ENCODE measurements at places on chromosomes 6 and 20. TPM values are rescaled to one million over a fixed set of nuclear protein-coding genes. Genes with fewer than 3 reads are reported as not detected.
A peak's percentile ranks its signal among the peaks of the same experiment; 100 is the strongest.

DNA sequence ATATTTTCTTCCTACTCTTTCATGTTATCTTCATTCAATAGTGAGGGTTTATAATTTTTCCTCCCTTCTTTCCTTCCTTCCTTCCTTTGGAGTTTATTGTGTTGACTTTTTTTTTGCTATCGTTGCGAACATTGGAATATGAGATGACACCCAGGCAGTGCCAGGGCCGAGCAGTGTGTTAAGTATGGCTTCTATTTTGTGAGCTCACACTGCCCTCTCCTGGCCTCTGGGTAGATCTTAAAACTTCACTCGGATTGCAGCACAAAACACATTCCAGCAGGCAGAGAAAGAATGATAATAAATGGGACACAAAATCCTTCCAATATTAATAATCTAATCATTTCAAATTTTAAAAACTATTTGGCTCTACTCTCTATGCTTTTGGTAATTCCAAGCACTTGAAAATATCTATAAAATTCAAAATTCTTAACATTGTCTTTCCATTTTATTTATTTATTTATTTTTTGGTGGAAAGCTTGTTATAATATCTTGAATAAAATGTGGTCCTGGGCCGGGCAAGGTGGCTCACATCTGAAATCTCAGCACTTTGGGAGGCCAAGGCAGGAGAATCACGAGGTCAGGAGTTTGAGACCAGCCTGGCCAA, 147.4 kb upstream of the OLIG3 start:
- DNase-seq: peak; percentile 82

- DNase-seq: no peak
Observed at GRCh38 chr20:32626859-32627636, 41.9 kb upstream of the NOL4L start.

DNA sequence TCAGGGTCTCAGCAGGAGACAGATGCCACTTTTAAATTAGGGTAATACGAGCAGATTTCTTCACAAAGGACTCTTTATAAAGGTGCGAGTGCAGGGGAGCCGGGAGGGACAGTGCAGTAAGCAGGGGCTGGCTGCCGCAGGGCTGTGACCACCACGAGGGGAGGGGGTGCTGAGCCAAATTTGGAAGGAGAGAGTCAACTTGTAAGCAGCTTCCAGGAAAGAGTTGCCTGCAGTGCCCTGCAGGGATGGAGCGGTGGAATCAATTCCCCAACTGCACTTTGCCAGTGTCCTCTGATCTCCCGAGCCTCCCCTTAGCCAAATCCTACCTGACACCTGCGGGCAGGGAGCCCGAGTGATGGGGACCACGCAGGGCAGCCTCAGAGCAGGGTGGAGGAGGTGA, 13.9 kb upstream of the CCDC167 start:
- peak; percentile 31 for DNase-seq

- no peak for DNase-seq
Observed at GRCh38 chr6:2204272-2204671, 41.1 kb downstream of the GMDS start.

GRCh38 chr6:139931747-139932146, 557.3 kb upstream of the CITED2 start:
- DNase-seq: no peak

DNA sequence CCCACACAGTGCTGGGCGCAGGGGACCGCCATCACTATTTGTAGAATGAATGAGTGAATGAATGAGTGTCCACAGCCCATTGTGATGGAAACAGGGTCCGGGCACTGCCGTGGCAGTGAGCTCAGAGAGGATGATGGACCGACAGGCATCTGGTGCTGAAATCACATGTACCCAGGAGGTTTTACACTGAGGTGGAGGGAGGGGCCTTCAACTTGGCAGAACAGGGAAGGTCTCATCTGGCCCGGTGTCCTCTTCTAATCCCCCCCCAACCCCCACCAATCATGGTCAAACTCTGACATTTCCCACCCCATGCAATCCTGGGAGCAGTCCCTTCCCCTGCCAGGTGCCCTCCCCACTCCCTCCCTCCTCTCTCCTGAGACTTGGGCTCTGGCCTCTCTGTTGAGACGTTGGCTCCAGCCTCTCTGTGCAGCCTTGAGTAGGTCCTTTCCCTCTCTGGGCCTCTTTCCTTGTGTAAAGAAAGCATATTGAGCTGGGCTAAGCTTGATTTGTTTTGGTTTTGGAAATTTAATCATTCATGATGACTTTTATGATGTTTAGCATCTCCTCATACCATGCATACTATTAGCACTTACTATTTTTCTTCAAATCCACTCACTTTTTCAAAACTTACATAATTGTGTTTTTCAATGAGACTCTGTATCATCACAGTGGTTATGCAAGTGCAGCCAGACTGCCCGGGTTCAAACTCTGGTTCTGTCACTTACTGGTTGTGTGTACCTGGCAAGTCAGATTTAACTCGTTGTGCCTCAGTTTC, 10.8 kb downstream of the KIAA1755 start:
- no peak for DNase-seq

DNA sequence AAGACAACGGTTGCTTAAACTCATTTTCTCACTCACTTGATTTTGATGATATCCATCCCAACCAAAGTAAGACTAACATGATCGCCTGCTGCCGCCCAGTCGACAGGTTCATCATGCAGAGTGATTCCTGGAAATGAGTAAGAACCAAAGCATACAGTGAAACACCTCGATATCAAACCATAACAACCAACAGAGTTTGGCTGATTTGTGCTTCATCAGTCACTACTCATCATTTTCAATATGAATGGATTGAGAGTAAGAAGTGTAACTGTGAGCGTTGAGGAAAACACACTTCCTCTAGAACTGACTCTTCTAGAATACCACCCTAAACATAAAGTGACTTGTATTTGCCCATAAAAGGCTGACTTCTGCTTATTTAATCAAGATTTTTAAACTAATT, 29.2 kb upstream of the ALDH8A1 start:
- no peak for DNase-seq

GRCh38 chr20:7629880-7630279, 310.4 kb downstream of the HAO1 start:
- no peak for DNase-seq

GRCh38 chr20:61882716-61883615, 182.7 kb downstream of the TAF4 start:
- no peak for DNase-seq

DNA sequence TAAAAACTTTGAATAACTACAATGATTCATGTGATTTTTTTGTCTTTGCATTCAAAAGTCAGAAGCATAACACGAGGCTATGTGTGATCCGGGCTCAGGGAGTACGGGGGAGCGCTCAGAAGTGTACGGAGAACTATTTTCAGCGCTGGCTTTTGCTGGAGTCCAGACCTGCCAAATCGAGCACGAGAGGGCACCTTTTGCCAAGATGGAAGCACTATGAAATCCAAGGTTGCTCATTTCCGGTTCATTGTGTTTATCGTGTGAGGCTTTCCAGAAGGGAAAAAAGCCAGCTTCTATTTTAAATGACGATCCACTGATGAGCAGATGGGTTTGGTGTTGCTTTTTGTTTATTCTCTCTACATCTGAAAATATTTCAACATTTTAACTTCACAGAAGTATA, 11.3 kb downstream of the RAMACL start:
- DNase-seq: no peak

DNA sequence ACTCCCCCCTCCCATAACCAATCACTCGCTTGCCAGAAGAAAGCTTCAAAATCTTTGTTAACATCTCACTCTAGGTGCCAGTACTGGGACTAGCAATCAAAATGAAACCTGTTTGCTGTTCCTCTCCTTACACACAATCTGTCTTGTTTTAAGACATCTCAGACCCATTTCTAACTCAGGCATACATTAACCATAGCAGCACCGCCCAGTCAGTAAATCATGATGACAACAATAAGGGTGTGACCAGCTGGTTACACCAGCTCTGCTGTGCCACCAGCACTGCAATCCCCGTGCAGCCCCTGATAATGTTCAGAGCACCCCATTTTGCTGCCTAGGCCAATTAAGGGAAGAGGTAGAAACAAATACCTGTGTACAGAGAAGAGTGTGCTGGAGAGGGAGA, 185.2 kb upstream of the TAB2 start:
- no peak for DNase-seq

DNA sequence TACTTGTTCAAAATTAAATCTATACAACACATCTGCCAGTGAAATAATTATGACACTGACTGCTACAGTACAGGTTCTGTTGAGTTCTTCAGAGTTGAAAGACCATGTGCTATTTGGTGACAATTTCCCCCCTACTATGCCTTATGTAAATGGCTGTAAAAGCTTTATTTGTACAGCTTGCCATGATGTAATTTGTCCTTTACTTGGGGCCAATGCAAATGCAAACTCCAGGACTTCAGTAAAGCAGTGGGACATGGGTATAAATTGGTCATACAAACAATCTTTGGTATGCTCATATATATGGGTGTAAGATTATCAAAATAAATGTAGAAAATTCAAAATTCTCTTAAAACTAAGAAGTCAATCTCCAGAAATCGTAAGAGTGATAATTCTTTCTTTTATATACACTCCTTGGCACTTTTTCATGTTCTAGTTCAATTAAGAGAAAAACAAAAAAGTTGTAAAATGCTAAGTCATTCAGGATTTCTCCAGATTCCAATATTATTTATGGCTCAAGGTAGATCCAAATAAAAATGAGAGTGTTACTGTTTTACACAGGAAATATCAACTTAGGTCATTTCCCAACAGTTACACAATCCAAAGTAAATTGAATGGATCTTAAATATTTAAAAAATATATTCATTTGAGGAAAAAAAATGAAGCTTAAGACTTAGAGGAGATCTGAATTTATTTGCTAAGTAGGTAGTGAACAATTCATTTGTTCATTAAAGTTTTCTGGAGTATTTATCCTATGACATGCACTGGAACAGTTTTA, 1310.5 kb upstream of the CITED2 start:
- DNase-seq: no peak

DNA sequence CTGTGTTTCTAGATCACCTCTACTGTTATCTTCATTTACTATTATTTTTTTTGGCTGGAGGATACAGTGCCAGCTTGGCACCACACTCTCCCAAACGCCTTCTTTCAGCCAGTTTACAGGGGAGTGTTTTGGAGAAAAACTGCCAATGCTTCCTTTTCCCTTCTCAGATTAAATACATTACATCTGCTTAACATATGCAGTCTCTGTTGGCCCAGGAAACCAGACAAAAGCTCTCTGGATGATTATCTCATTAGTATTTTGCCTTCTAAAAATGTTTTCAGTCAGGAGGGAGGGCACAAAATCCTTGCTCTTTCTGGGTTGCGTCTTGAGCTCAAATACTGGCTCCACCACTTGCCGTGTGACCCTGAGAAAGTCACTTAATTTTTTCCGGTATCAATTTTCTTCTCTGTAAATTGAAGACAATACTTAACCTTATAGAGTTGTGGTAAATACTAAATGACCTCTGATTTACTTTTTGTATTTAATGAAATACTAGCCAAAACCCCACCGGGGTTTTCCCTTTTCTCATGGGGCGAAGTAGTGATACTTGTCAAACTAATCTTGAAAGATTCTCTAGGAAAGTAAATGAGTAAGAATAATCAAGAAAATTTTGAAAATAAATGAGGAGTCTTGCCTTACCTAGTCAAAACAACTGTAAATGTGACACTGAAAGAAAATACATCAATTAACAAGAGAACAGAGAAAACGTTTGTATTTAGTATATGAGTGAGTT, 146.2 kb downstream of the MMS22L start:
- no peak for DNase-seq

GRCh38 chr20:1893721-1894470, 1.3 kb upstream of the SIRPA start:
- DNase-seq: no peak

DNA sequence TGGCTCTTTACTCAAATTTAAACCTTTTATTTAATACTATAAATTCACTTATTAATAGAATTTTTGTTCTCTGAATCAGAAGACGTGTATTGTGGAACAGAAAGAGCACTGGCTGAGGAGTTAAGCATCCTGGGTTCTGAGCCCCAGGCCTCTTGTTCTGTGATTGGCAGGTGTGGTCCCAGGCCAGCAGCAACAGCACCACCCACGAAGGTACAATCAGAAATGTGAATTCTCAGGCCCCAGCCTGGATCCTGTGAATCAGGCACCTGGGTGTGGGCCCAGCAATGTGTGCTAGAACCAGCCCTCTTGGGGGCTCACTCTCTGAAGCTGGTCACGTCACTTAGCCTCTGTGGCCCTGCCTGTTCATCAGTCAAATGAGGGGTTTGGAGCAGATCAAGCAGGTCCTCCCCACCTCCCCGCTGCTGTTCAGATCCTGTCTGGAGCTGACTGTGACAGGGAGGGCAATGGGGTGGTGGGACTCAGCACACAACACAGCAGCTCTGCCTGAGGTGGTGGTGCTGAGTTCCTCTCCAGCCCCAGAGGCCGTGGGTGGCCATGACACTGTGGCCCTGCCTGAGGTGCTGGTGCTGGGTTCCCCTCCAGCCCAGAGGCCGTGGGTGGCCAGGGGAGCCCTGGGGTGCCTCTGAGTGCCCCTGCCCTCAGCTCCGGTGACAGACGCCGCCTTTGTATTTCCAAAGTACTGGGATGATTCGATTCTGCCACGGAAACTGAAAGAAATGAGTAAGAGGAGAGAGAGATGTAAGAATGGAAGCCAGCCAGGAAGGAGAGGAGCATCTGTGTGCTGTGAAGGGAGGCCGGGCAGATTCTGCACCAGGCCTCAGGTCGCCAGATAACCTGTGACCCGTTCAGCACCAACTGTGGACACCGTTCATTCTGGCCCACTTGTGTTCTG, 41.6 kb upstream of the FRMD1 start:
- no peak for DNase-seq

DNA sequence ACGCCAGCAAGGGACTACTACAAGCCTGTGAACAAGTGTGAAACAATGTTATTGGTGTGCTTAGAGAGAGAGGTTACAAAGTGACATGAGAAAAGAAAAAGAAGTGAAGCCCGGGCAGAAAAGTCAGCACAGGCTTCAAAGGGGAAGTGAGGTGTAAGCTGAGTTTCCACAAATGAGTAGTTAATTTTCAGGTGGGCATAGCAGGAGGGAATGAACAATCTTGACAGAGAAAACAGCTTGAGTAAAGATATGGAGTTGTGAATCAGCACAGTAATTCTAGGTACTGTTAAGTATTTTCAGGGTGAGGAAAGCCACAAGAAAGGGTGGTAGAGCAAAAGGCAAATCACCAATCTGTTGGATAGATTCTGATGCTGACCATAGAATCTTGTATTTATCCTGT, 4.3 kb downstream of the KCNQ5 start:
- no peak for DNase-seq

The SIRPD gene
- total RNA-seq: not detected

The TAP1 gene
- total RNA-seq: 6.2 TPM

The TSPO2 gene
- total RNA-seq: not detected

The FAM162B gene
- not detected for total RNA-seq

The HLA-DRA gene
- 2.3 TPM for total RNA-seq
